ENCODE measurements at places on chromosomes 7 and 10. TPM values are rescaled to one million over a fixed set of nuclear protein-coding genes. Genes with fewer than 3 reads are reported as not detected.

AOAH gene
- not detected for total RNA-seq

CFAP46 gene
- total RNA-seq = 2.4 TPM

C10orf62 gene
- not detected for total RNA-seq

ZNF37A gene
- total RNA-seq = 9.2 TPM

GIMAP4 gene
- total RNA-seq = not detected

PTPRE gene
- 25.7 TPM for total RNA-seq

PIP gene
- not detected for total RNA-seq

AGBL3 gene
- total RNA-seq = 0.46 TPM

INA gene
- total RNA-seq = under 0.01 TPM

PLXDC2 gene
- total RNA-seq = 3.0 TPM

ASIC3 gene
- total RNA-seq = 1.8 TPM

CHRM2 gene
- total RNA-seq = not detected

FAM25G gene
- 21.2 TPM for total RNA-seq

GPR141 gene
- not detected for total RNA-seq

NUP42 gene
- 19.0 TPM for total RNA-seq

BMPER gene
- total RNA-seq = 0.11 TPM

CLDN15 gene
- total RNA-seq = 2.8 TPM

GNAT3 gene
- total RNA-seq = not detected

TMEM120A gene
- total RNA-seq = 23.3 TPM

NEUROD6 gene
- not detected for total RNA-seq

EN2 gene
- not detected for total RNA-seq

LOXL4 gene
- 0.04 TPM for total RNA-seq

CREB5 gene
- total RNA-seq = 7.0 TPM

GCC1 gene
- 19.4 TPM for total RNA-seq

Measured in hair follicular keratinocyte (primary cell).